Renal pelvis (tissue), 12 donors: ENCODE measurements at places on chromosomes 7 and 10. TPM values are rescaled to one million over a fixed set of nuclear protein-coding genes. Genes with fewer than 3 reads are reported as not detected.

DNA sequence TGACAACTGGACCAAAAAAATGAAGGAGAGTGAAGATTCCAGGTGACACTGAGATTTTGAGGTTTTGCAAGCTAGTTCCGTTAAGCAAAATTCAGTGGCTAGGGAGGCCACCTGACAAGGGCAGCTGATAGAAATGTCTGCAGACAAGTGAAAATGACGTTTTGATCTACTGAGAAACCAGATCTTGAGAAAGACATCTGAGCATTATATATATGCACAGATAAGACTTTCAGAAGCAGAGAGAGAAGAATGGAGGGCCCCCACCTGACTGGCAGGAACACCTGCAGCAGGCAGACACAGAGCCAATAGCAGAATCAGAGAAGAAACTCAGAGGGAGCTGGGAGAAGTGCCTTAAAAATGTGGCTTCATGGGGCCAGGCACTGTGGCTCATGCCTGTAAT, 76.1 kb upstream of the LRGUK start:
- DNase-seq, result no peak

DNA sequence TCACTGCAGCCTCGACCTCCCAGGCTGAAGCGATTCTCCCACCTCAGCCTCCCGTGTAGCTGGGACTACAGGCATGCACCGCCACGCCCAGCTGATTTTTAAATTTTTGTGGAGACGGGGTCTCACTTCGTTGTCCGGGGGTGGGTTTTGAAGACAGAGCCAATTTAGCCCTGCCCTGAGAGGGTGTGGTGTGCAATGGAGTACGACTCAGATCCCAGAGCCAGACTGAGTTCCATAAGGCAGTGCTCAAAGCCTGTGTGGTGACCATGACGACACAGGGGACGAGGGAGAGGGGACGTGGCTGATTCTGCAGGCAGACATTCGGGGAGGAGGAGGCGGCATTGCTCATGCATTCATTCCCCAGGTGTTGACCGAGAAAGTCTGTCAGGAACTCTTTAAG, 72.1 kb downstream of the ZMIZ1 start:
- DNase-seq, result no peak

GRCh38 chr7:137091396-137091795, 222.9 kb downstream of the CHRM2 start:
- DNase-seq, result no peak

DNA sequence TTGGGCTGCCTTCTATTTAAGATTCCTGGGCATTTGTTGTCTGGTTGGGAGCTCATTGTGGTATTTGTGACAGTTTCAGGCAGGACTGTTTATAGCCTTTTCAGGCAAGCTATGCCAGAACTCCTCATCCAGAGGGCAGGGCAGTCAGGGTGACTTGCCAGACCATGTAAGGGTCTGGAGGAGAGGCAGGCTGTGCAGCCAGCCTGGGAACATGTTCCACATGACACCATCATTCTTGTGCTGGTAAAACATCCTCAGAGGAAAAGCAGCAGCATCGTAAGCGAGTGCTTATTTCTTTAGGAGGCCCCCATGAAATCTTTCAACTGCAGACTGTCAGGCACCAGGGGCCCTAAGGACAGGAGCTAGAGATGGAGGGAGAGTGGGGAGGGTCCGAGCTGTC, 44.0 kb upstream of the SORBS1 start:
- DNase-seq, result no peak

The C7orf57 gene
- 1.1 TPM for polyA plus RNA-seq
